Urinary bladder (tissue), 4 donors: ENCODE measurements at places on chromosomes 4 and X. TPM values are rescaled to one million over a fixed set of nuclear protein-coding genes. Genes with fewer than 3 reads are reported as not detected.

DNA sequence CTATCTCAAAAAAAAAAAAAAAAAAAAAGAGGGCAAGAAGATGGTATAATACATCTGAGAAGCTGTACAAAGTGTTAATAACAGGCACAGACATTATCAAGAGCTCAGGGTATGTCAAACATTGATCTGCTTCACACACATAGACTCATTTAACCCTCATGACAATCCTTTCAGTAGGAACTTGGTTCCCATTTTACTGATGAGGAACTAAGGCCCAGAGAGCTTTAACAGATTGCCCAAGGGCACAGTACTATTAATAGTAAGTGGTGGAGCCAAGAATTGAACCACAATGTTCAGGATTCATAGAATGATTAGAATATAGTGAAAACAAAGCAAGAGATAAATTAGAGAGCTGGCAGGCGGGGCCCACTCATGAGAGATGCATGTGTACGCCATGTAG lies 154.4 kb downstream of the EFHC2 start:
- no peak for DNase-seq

DNA sequence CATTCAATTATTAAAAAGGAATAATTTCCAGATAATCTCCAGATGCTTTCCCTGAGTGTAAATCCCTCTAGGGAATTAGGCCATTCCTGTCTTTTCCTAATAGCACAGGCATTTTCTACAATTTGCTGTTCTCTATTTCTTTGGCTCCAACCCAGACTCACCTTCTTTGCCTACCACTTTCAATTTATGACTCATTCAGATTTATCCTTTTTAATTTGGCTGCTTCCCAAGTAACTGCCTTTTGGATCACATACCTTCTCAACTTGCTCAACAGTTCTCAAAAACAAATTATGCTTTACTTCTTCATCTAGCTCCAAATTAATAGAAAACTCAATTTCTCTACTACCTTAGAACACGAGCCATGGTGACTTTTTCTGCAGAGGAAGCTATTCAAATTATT lies 1166.3 kb upstream of the PCDH7 start:
- DNase-seq = no peak

DNA sequence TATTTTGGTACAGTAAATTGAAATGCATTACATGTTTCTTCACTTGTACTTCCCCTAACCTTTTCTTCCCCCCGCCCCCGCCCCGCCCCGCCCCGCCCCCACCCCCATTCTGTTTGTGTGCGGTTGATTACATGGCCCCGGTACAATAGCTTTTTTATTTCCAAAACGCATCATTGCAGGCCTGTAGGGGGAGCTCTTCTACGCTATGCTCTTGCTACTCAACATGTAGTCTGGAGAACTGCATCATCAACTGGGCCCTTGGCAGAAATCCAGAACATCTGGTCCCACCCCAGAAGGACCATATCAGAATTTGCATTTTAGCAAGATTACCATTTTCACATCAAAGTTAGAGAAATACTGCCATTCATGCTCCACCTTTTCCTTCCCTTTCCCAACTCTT lies 333.3 kb upstream of the DDX53 start:
- no peak for DNase-seq

GRCh38 chrX:65643531-65644052 lies 23.9 kb upstream of the MSN start:
- no peak for DNase-seq

- DNase-seq = no peak
Observed at GRCh38 chr4:124191329-124191728, 521.2 kb downstream of the ANKRD50 start.

DNA sequence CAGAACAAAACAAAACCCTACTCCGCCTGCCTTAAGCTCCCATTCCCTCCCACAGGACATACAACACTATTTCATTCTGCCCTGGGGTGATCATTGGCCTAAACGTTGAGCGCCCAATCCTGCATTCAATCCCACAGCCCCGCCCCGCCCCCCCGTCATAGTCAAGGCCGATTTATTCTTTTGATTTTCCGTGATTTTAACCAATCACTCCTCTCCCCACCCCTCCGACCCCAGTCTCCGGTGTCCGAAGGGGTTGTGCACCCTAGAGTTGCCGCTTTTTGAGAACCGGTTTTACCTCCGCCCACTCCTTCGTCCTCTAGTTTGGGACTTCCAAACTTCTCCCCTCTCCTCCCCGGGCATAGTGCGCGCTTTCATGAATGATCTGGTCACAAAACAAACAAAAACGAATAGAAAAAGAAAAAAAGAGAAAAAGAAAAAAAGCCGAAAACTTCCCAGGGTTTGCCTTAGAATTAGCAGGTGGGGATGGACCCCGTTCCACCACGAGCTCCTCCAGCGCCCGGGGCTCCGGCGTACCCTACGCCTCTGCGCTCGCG lies 446 bp upstream of the UBE2A start:
- no peak for DNase-seq

DNA sequence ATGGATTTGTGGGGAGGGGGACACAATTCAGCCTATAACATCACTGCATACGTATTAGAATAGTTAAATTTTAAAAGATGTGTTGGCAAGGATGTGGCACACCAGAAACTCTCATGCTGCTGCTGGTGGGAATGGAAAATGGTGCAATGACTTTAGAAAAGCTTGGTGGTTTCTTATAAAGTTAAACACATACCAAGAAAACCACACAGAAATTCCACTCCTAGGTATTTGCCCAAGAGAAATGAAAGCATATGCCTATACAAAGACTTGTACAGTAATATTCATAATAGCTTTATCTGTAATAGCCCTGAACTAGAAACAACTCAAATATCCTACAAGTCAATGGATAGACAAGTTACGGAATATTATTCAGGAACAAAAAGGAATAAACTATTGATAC lies 71.3 kb upstream of the PDHA1 start:
- DNase-seq = no peak

GRCh38 chr4:120431180-120431579 lies 364.5 kb upstream of the MAD2L1 start:
- no peak for DNase-seq

Gene NDST3
- total RNA-seq = 2.2 TPM

Gene BEX1
- 3.5 TPM for total RNA-seq

Gene RAB40A
- 1.7 TPM for total RNA-seq

Gene TMSB15B
- total RNA-seq = 18.6 TPM
